ENCODE measurements at places on chromosomes 16 and 17.

- DNase-seq, result peak; percentile 65
These were observed 47.6 kb downstream of the XPO6 start for GRCh38 chr16:28164140-28164539.

DNA sequence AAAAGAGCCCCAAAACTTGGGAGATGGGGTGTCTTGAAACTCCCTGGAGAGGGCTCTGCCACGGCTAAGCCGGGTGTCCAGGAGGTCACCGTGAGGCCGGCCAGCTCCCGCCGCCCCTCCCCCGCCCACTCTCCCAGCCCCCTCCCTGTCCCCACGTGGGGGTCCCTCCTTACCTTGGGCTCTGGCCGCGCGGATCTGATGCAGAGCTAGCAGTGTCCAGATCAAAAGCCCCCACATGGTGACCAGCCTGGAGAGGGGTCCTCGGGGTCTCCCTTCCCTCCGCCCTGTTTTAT is 447 bp downstream of the SDK2 start:
- no peak for DNase-seq

GRCh38 chr17:47975189-47975822 is 4.4 kb downstream of the CDK5RAP3 start:
- DNase-seq, result no peak

- peak; percentile 63 for DNase-seq
These were observed 63.0 kb upstream of the TEKT3 start for GRCh38 chr17:15404106-15405057.

GRCh38 chr17:80252871-80253270 is 7.8 kb upstream of the RNF213 start:
- peak; percentile 18 for DNase-seq

- peak; percentile 73 for DNase-seq
These were observed 209.0 kb downstream of the NTN1 start for GRCh38 chr17:9230346-9230745.

- DNase-seq, result no peak
These were observed 22.3 kb downstream of the ARHGAP27 start for GRCh38 chr17:45410144-45411091.

DNA sequence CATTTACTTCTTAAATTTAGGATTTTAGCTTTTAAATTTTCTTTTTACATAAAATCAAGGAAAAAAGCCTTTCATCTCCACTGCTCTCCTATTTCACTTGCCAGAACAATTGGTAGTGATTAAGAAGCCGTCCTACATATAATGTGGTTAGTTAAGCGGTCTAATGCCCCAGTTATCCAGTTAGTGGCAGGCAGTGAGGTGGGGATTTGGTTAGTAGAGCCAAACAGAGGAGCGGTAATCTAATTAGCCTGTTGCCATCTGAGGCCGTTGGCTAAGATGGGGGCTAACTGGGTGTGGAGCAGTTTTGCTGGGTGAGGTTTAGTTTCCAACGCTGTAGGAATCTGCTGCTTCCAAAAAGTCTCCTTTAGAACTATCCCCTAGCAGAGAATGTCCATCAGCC is 22.4 kb downstream of the SNX11 start:
- DNase-seq, result no peak

DNA sequence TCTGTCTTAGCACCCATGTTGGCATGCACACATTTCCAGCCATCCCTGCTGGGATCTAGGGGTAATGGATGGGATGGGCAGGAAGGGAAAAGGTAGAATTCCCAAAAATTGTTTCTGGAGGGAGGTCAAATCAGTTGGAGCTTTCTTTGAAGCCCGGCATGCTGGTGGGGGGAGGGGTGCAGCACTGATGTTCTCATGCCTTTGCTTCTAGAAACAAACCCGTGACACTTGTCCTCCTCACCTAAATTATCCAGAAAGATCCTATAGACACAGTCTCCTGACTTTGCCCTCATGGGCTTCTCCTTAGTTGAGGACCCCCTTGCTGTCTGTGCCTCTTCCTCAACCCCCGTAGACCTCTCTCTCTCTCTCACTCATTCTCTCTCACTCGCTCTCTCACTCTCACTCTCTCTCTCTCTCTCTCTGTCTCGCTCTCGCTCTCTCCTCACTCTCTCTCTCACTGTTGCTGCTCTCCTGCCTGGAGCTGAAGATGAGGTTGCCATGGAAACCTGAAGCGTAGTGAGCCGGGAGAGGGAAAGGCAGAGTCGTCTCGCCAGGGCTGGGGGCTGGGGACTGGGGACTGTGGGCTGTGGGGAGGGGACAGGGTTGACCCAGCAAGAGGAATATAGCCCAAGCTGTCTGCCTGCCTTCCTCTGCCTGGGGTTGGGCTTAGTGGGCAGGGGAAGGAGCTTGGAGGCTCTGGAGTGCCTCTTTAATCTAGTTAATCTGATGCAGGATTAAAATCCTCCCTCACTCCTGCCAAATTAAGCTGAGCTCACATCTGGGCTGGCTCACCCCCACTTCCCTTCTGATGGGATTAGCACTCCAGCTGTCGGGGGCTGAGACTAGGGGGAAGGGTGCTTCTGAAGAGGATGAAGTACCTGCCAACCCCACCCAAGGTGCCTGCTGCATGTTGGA is 16.1 kb downstream of the LASP1 start:
- DNase-seq, result peak; percentile 27

DNA sequence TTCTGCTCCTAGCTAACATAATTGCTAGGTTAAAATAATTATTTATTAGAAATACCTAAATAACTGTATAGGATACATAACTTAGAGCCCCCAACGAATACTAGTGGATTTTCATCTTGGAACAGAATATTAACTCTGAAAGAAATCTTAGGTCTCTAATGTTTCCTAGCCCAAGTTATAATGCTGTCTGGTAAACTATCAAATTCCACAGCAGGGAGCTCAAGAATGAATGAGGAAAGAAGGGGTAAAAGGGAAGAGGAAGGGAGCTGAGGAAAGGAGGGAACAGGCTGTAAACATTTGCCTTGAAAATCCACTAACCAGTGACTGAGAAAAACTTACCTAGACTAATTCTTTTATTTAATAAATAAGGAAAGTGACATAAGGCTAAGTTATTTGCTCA is 93.2 kb upstream of the NACA2 start:
- no peak for DNase-seq

GRCh38 chr16:73527187-73527586 is 479.3 kb upstream of the ZFHX3 start:
- no peak for DNase-seq

DNA sequence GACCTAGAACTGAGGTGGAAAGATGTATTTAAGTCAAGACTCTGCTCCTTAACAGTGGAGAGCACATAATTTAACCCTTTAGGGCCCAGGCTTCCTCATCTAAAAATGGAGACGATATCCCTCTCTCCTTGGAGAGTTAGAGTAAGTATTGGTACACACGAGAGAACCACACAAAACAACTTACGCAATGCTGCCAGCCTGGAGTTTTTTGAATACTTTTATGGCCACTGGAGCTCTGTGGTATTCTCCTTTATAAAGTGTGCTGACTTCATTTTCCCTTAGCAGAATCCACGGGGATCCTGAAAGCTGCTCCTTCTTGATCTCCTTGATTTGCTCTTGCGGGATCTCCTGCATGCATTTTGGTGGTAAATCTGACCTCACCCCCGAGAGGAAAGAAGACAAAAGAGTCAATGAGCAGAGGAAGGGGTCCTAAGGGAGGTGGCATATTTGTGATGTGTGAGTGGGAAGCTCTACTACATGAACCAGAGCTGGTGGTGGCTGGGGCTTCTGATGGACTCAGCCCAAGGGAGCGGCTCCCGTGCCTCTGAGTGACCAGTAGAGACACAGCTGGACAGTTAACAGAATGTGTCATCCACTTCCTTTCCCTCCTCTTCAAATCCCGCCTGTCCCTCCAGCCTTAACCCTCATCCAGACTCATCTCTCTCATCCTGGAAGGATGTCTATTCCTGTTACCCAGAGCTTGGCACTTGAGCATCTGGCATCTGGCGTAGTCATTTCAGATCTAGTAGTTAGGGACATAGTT is 9.4 kb downstream of the MLKL start:
- DNase-seq, result no peak
